ENCODE measurements at places on chromosomes 1 and 21.
A peak's percentile ranks its signal among the peaks of the same experiment; 100 is the strongest.

GRCh38 chr1:176208034-176208433, 948 bp upstream of the COP1 start:
- no peak for DNase-seq

DNA sequence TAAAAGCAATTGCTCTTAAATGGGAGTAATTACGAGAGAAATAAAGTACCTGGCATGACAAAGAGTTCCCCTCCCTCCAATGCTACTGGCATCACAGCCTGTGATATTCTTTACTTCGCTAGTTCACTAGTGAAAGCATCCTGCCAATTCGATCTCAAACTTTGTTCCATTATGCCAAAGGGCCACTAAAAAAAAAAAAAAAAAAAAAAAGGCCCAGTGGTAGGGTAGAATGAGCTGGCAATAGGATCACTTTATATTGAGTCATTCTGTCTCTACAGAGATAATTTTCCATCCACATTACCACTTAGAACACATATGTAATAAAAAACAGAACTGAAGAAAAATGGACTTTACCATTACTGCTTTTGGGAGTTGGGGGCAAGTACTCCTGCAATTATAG, 11.2 kb downstream of the PUM1 start:
- DNase-seq, result peak; percentile 48

DNA sequence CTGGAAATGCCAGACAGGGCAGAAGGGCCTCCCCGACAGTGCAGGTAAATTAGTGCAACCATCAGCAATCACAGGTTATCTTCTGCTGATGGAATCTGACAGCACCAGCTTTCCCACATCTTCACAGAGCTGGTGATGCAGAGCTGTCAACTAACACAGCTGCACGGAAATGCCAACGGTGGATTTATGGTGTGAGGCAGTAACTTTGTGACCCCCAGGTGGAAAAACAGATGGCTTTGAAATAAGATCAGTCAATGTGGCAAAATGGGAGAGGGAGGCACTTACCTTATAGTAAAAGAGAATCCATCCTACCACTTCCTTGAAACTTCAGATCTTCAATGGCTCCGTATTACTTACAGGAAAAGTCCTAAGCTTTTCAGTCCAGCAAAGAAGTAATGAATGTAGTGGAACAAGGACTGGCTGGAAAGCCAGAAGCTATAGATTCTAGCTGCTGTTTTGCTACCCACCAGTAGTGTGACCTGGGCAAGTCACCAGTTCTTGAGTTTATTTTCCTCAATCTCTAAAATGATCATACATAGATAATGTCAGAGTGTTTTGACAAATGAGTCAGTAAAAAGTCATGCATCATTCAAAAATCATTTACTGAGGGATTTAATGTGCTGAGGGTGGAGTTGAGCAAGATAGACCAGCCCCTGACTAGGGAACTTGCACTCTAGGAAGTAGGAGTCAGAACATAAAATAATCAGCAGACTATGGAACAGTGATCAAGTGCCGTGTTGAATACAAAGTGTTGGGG, 245.7 kb upstream of the JUN start:
- DNase-seq, result peak; percentile 66

DNA sequence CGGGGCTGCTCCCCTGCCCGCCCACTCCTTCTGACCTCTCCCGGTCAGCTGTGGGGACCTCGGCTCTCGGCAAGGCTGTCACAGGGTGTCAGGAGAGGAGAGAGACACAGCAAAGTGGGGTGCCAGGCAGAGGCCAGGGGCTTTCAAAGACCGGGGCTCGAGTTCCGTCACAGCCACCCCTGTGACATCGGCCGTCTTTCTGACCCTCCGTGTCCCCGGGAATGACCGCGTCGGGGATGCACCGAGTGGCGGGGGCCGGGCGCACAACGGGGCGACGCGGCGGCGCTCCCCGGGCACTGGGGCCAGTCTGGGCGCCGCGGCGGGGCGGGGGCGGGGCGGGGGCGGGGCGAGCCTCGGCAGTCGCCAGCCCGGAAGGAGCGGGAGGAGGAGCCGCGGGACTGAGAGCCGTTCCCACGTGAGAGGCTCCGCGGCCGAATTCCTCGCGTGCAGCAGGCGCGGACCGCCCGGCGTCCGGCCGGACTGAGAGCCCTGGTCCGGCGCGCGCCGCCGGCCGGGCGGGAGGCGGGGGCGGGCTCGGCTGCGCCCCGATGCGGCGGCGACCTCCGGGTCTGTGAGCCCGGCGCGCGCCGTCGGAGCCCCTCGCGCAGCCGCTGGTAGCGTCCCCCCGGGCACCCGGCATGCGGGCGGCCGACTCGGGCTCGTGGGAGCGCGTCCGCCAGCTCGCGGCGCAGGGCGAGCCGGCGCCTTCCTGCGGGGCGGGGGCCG, 229.7 kb upstream of the TMEM51 start:
- DNase-seq, result peak; percentile 64

- no peak for DNase-seq
Observed at GRCh38 chr1:97603218-97603617, 317.6 kb downstream of the DPYD start.

- DNase-seq, result peak; percentile 14
Observed at GRCh38 chr1:183349201-183349711, 68.9 kb downstream of the NMNAT2 start.

- DNase-seq, result peak; percentile 91
Observed at GRCh38 chr1:173429471-173430402, 47.4 kb upstream of the PRDX6 start.

DNA sequence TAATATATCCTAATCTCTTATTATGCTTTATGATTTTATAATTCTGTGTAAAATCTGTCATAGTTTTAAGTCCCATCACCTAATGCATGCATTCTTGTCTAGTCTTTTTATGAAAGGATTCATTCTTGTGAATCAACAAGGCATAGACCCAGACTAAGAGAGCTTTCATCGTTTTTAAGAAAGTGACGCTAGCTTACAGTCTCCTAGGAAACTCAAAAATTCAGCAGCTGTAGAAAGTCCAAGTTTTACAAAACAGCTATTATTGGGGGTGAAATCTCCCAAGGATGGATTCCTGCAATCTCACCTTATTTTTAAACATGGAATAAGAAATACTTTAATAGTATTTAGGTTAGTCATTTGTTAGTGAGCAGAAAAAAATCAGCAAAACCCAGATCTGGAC, 104.7 kb downstream of the NCAM2 start:
- no peak for DNase-seq

- peak; percentile 61 for DNase-seq
Observed at GRCh38 chr1:152107984-152108881, 7.0 kb downstream of the TCHH start.

- DNase-seq, result no peak
Observed at GRCh38 chr1:227065311-227065710, 125.2 kb downstream of the COQ8A start.

DNA sequence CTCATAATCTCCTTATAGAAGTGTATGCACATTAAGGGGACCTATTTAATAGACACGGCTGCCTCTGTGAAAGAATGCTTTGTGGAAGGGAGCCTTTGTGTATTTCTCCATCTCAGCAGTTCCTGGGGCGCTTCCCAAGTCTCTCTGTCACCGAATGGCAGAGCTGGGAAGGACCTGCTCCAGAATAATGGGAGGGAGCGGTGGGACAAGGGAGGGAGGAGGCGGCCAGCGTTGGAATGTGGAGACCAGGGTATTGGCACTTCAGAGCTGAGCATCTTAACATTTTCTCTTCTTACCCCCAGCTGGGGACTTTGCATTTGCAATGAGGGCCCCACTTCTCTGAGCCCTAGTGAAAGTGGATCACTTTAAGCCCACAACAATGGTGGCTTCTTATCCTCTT, 23.9 kb downstream of the CACHD1 start:
- no peak for DNase-seq

- DNase-seq, result peak; percentile 19
Observed at GRCh38 chr1:51989582-51990477, 670 bp downstream of the RAB3B start.

- peak; percentile 64 for DNase-seq
Observed at GRCh38 chr1:90393025-90393424, 324.1 kb downstream of the BARHL2 start.

DNA sequence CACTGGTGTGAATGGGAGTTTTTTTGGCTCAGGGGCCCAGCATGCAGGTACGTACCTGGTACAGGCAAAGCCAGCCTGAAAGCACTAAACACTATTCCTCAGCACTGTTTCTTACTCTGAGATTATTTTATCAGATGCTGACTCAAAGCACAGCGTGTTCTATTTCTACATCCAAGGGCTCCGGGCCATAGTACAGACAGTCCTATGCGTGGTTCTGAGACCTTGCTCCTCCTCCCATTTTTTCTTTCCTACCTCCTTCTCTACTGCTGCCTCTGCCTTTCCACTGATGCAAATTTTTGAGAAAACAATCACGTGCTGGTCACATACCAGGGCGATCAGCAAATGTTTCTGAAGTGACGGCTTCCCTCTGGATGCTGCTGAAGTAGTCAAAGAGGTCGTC, 36.3 kb downstream of the PDPN start:
- no peak for DNase-seq

DNA sequence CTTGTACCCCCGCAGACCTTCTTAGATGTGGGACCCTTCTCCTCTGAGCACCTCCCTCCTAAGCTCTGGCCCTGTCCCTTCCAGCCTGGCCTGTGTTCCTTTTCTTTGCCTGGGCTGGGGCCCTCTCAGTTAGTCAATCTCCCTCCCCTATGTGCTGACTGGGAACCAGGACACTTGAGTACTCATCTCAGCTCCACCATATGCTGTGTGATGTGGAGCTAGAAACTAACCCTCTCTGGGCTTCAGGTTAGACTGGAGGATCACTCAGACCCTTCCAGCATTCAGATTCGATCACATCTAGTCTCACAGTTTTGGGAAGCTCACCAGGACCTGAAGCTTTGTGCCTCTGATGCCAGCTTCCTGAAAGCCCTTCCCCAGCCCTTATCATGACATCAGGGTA, 40.6 kb downstream of the TRIM62 start:
- no peak for DNase-seq
